ENCODE measurements at places on chromosomes 16 and 17.

GRCh38 chr17:10111907-10112452 lies 86.4 kb downstream of the GAS7 start:
- DNase-seq: no peak

- no peak for DNase-seq
Measured at GRCh38 chr17:74344658-74345057, 17.0 kb downstream of the BTBD17 start.

DNA sequence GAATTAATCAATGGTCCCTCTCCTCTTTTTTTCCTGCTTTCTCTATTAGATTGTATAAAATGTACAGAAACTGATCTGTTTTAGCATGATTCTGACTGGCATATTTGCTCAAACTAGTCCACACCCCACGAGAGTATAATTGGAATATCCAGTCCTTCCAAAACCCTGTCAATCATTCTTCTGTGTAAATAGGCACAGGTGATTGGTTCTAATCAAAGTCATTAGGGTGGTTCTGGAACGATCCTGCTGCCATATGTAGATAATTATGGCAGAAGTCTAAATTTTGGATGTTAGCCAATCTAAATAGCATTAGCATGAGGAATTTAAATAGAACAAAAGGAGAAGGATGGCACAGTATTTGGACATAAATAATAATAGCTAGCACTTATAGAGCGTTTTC lies 165.7 kb downstream of the SHISA6 start:
- no peak for DNase-seq

GRCh38 chr16:57622361-57623250 lies 5.8 kb upstream of the ADGRG1 start:
- no peak for DNase-seq

DNA sequence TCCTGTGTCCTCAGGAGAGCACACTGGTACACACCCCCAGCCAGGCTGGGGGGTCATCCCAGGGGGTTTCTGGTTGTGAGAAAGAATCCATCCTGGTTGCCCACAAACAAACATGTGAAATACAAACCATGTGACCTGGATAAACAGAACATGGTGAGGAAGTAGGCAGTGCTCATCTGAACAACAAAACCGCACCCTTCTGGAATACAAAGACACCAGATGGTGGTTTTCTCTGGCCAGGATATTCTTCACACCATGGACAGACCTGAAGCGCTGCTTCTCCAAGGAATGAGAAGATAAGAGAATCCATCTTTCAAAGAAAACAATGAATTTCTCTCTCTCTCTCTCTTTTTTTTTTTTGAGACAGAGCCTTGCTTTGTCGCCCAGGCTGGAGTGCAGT lies 302.3 kb downstream of the SLC39A11 start:
- no peak for DNase-seq

Data from HS-27A (cell line).